Effector CD4-positive, alpha-beta T cell (primary cell): ENCODE measurements at places on chromosomes 1 and 21.

DNA sequence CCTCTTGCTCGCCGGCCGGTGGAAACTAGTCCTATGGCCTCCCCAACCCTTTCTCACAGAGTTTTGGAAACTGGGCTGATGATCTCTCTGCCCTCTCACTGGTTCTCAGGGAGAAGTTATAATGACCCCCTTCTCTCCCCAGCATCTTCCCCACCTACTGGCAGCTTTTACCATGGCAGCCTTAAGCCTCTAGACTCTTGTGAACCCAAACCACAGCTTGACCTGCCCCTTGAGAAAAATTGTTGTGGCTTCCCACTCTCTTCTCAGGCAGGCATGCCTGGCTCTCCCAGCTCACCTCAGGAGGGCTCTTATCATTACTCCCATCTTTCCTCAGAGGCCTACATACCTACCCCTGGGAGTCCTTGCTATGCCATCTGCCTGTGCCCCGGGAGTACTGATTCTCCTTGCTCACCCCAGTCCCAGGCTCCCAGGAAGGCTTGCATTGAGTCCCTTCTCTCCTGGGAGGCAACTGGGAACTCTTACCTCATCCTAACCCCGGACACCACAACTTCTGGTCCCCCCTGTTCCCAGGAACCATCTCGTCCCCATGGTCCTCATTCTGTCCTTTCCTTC lies 1.6 kb downstream of the NSUN4 start:
- DNase-seq: no peak

DNA sequence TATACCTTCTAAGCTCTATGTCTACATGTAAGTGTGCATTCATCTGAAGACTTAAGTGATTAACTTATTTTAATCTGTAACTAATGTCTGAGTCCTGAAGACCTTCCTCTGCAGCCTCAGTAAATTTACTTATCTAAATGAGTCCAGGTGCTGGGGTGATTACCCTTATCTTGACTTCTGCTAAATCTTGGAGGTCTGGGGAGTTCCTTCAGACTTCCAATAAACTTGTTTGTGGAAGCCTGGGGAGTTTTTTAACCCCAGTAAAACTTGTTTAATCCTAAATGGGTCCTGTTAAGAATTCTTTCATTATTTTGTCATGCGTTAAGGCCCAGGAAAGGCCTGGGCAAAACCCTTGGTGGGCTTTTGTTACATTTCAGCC lies 37.0 kb downstream of the RSPH1 start:
- no peak for DNase-seq

GRCh38 chr1:46643368-46643775 lies 24.8 kb downstream of the ATPAF1 start:
- DNase-seq: no peak

- DNase-seq: no peak
These were observed 2.9 kb downstream of the RUNX1 start for GRCh38 chr21:35046263-35046624.

- DNase-seq: no peak
These were observed 325.4 kb downstream of the CHRM3 start for GRCh38 chr1:239711768-239712167.

DNA sequence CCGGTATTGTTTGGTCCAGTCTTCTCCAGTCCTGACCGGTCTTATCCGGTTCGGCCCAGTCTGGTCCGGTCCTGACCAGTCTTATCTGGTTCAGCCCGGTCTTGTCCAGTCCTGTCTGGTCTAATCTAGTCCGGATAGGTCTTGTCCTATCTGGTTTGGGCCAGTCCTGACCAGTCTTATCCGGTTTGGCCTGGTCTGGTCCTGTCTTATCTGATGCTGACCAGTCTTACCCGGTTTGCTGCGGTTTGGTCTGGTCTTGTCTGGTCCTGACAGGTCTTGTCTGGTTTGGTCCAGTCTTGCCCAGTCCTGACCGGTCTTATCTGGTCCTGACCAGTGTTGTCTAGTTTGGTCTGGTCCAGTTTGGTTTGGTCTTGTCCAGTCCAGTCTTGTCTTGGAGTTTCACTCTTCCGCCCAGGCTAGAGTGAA lies 30.1 kb downstream of the DHX9 start:
- DNase-seq: no peak

DNA sequence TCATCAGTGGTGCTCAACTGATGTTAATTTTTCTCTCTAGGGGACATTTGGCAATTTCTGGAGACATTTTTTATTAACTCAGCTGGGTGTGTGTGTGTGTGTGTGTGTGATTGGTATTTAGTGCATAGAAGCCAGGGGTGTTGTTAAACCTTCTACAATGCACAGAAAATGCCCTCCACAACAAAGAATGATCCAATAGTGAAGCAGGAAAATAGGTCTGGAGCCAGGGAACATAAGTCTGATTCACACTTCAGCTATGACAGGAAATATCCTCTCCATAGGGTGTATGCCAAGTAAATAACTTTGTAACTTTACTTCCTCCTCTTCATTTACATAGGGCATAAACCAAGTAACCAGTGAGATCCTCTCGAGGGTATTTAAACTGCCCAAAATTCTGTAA lies 25.1 kb upstream of the TMEM61 start:
- no peak for DNase-seq

DNA sequence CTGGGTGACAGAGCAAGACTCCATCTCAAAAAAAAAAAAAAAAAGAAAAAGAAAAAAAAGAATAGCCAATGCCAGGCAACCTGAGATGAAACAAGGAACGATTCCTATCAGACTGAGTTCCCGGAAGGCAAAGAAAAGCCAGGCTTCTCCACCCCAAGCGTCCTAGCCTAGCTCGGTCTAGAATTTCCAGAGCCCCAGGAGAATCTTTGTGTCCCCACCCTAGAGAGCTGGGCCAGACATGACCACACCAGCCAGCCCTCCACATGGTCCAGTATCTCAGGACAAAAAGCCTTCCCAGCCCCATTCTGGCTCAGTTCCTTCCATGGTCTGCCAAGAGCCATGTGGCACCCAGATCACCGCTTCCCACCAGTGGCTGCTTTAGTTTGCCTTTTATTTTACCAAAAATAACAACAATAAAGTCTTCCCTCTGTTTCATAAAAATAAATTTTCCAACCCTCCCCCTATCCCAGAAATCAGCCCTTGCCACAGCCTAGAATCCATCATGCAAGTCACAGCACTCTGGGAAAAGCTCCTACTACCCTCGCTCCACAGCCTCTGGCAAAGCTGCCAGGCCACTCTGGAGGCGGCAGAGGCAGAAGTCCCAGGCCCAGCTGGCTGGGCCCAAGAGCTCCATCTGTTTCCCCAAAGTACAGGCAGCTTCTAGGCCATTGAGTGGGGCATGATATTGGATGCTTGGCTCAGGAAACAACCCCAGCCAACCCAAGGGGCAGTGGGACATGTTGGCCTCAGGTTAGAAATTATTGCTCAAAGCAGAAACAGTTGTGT lies 3.5 kb upstream of the MKNK1 start:
- DNase-seq: no peak

- DNase-seq: no peak
These were observed 24.2 kb upstream of the CDC14A start for GRCh38 chr1:100328133-100328532.

- no peak for DNase-seq
These were observed 649.5 kb upstream of the CAMK1G start for GRCh38 chr1:208933984-208934525.

- no peak for DNase-seq
These were observed 185.1 kb downstream of the KAZN start for GRCh38 chr1:14783592-14783886.

DNA sequence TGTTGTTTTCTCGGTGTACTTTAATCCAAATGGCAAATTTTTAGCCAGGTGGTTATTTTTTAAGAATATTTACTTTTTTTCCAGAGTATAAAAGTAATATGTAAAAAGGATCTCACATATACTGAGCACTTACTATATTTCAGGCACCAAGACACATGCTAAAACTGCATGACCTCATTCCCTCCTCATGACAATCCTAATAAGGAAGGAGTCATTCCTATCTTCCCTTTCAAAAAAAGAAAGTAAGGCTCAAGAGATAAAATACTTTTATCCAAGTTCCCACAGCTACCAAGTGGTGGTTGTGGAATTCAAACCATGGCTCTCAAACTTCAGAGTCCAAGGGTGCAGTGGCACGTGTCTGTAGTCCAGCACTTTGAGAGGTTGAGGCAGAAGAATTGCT lies 19.4 kb downstream of the ATP2B4 start:
- DNase-seq: no peak

- no peak for DNase-seq
These were observed at the start of gene PDE4B for GRCh38 chr1:65792669-65793358. PDE4B (plus strand) TSS chr1:65792895.
